ENCODE measurements at places on chromosomes 12 and 14. TPM values are rescaled to one million over a fixed set of nuclear protein-coding genes. Genes with fewer than 3 reads are reported as not detected.
A peak's percentile ranks its signal among the peaks of the same experiment; 100 is the strongest.

- no peak for DNase-seq
- H3K4me1 ChIP-seq: peaks cover 30% of the 10 kb centered on the region
- no peaks in the 10 kb centered on the region for H3K27me3 ChIP-seq
These were observed 3.3 kb downstream of the PXN start for GRCh38 chr12:120261951-120262851.

DNA sequence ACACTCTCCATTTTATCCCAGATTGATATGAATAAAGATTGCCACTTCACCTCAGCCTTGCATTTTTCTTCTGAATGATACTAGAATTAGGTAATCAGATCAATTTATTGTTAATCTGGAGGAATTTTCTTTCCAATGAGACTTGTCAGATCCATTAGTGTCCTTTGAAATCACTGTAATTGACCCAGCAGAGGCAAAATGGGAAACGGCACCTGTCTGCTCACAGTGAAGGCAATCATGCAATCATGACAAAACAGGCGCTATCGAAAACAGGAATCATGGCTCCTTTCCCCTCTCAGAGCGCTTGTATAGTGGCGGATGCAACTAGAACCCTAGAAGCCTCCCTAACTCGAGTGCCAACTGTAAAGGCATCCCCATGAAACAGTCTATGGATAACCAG is 417.6 kb downstream of the GALC start:
- H3K27me3 ChIP-seq: no peaks in the 10 kb centered on the region
- no peak overlapping the region for H3K4me3 ChIP-seq
- no peak for DNase-seq
- no peaks in the 10 kb centered on the region for H3K4me1 ChIP-seq
- H3K27ac ChIP-seq: no peak overlapping the region

The SOX5 gene
- 37.0 TPM for total RNA-seq

GRCh38 chr14:96165493-96166436 is 38.9 kb upstream of the BDKRB2 start:
- DNase-seq: no peak
- H3K27ac ChIP-seq: no peak overlapping the region
- no peaks in the 10 kb centered on the region for H3K27me3 ChIP-seq
- no peak overlapping the region for H3K4me3 ChIP-seq
- H3K4me1 ChIP-seq: no peaks in the 10 kb centered on the region
- H3K36me3 ChIP-seq: no peaks in the 10 kb centered on the region

DNA sequence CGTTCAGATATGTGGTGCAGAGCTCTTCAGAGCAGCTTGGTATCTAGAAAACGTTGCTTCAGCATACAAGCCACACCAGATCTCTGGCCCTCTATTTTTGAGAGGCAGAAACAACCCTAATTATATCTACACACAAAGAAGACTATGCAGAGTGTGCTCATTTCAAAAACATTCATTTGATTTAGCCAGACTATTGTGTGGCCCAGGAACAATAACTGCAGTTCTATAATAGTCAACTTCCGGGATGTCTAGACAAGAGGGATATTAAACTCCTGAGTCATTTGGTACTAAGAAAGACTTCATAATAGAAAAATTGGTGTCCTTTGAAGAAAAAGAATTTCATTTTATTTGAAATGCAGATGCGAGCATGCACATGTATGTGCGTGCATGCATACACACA is 153.8 kb downstream of the PELI2 start:
- H3K4me1 ChIP-seq: peaks cover 37% of the 10 kb centered on the region
- H3K27me3 ChIP-seq: no peaks in the 10 kb centered on the region
- DNase-seq: no peak
- no peak overlapping the region for H3K4me3 ChIP-seq

GRCh38 chr12:39986674-39987073 is 119.2 kb downstream of the SLC2A13 start:
- DNase-seq: no peak
- H3K4me3 ChIP-seq: no peak overlapping the region
- no peaks in the 10 kb centered on the region for H3K4me1 ChIP-seq

The NPFF gene
- total RNA-seq: 9.1 TPM

DNA sequence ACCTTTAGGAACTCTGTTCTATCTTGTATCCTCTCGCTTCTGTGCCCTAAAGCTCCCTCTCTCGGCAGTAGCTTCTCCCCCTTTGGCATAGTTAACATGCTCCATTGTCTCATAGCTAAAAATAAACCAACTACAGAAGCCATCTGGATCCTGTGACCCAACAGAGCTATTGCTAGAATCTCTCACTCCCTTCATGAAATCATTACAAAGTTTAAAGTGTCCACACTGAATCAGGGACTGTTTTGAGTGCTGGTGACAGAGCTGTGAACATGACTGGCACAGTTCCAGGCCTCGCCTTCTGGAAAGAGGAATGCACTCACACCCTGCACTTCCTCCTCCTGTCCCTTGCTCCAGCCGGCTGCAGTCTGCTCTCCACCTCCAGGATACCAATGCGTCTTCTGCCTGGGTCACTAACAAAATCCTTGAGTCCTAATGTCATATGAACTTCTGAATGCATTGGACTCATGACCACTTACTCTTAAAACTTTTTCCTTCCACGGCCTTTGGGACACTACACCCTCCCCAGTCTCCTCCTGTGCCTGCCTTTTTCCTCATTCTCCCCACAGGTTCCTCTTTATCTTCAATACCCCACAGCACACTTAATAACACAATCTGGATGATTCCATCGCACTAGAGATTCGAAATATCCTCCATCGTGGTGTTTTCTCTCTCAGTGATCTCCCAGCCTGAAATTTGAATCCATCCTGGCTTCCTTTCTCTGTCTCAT is 13.2 kb downstream of the PLBD1 start:
- peaks cover 21% of the 10 kb centered on the region for H3K4me1 ChIP-seq
- no peaks in the 10 kb centered on the region for H3K36me3 ChIP-seq
- H3K27me3 ChIP-seq: no peaks in the 10 kb centered on the region
- H3K27ac ChIP-seq: peak overlapping the region; percentile 23
- peak overlapping the region; percentile 13 for H3K4me3 ChIP-seq

DNA sequence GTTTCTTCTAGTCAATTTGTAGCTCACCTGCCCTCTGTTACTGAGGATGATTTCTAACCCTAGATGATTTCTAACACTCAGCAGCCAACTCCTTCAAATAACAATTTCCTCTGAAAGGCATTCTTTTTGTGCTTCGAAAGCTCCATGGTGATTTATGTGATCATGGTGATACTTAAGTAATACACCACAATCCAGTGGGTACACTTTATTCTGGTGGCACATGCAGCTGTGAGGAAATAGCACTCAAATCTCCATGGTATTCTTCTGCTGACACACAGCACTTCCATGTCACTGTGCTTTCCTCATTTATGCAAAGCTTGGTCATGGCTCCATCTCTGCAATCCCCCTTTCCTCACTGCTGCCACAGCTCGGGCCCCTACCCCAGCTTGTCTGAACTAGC is 73.7 kb downstream of the PTPN21 start:
- DNase-seq: no peak
- no peak overlapping the region for H3K4me3 ChIP-seq
- no peaks in the 10 kb centered on the region for H3K27me3 ChIP-seq
- no peaks in the 10 kb centered on the region for H3K4me1 ChIP-seq

DNA sequence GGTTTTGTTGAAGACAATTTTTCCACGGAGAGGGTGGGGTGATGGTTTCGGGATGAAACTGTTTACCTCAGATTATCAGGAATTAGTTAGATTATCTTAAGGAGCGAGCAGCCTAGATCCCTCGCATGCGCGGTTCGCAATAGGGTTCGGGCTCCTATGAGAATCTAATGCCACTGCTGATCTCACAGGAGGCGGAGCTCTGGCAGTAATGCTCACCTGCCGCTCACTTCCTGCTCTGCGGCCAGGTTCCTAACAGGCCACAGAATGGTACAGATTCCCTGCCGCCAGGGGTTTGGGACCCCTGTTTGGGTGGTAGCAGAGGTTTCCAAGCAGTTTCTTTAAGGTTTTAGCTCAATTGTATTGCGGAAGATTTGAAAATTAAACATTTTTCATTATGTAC is 439.8 kb upstream of the OR4E1 start:
- H3K36me3 ChIP-seq: no peaks in the 10 kb centered on the region
- no peak overlapping the region for H3K27ac ChIP-seq
- no peak for DNase-seq
- no peaks in the 10 kb centered on the region for H3K27me3 ChIP-seq
- H3K4me1 ChIP-seq: no peaks in the 10 kb centered on the region

- no peaks in the 10 kb centered on the region for H3K27me3 ChIP-seq
- H3K27ac ChIP-seq: no peak overlapping the region
- H3K4me1 ChIP-seq: no peaks in the 10 kb centered on the region
- no peaks in the 10 kb centered on the region for H3K36me3 ChIP-seq
These were observed 2.5 kb downstream of the HHIPL1 start for GRCh38 chr14:99647411-99647810.

DNA sequence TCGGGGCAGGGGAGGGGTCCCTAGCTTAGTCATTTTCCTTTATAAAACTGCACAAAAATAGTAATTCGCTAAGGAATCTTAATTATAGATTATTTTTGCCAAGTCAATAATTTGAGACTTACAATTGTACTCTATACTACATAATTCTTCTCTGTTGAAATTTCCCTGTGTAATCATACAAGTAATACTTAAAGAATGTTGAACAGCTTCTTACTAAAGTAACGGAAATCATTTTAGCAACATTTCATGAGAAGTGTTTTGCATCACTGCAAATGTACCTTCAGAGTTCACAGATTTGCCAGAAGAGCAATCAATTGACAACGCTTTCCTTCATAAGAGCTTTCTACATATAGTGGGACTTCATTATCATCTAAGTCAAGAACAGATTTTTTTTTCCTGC is 7.9 kb upstream of the GNG2 start:
- no peaks in the 10 kb centered on the region for H3K27me3 ChIP-seq
- H3K36me3 ChIP-seq: no peaks in the 10 kb centered on the region
- no peaks in the 10 kb centered on the region for H3K4me1 ChIP-seq
- H3K27ac ChIP-seq: no peak overlapping the region
- no peak overlapping the region for H3K4me3 ChIP-seq

DNA sequence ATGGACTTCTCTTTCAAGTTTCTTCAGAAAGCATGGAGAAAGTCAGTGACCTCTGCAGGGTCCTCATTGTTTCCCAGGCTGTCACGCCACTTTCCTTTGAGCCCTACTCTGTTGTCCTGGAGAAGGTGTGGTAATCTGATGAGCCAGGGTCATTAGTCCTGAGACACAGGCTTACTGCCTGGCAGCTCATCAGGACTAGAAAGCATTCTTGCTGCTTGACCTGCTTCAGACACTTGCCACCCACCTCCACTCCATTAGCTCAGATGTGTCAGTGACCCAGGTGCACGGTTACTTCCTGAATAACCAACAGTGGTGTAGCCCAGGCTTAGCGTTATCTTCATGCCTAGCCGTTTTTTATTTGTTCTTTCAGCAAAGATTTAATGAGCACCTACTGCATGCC is 93.9 kb downstream of the FGD4 start:
- H3K4me3 ChIP-seq: no peak overlapping the region
- no peaks in the 10 kb centered on the region for H3K36me3 ChIP-seq
- no peak for DNase-seq
- no peak overlapping the region for H3K27ac ChIP-seq

GRCh38 chr12:45974171-45974719 is 16.1 kb downstream of the SCAF11 start:
- DNase-seq: no peak
- H3K27ac ChIP-seq: no peak overlapping the region
- no peaks in the 10 kb centered on the region for H3K27me3 ChIP-seq
- no peaks in the 10 kb centered on the region for H3K36me3 ChIP-seq
- peaks cover 44% of the 10 kb centered on the region for H3K4me1 ChIP-seq

DNA sequence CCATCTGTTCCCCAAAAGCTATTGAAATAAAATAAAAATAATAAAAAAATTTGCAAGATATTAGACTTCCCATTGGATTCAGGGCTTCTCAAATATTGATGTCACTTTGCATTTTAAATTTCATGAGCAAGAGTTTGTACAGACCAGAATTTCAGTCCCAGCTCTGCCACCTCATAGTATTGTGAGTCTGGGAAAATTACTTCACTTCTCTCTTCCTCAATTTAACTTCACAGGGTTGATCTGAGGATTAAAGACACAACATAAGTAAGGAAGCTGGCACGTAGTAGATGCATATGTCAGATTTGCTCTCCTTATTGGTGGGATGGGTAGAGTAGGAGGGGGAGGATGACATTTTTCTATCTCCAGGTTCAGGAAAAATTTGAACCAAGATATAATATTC is 32.8 kb downstream of the COX8C start:
- H3K4me3 ChIP-seq: no peak overlapping the region
- no peaks in the 10 kb centered on the region for H3K4me1 ChIP-seq
- H3K27ac ChIP-seq: no peak overlapping the region
- DNase-seq: no peak
- no peaks in the 10 kb centered on the region for H3K36me3 ChIP-seq

The ENDOU gene
- total RNA-seq: not detected
